ENCODE measurements at places on chromosomes 13 and 19.

DNA sequence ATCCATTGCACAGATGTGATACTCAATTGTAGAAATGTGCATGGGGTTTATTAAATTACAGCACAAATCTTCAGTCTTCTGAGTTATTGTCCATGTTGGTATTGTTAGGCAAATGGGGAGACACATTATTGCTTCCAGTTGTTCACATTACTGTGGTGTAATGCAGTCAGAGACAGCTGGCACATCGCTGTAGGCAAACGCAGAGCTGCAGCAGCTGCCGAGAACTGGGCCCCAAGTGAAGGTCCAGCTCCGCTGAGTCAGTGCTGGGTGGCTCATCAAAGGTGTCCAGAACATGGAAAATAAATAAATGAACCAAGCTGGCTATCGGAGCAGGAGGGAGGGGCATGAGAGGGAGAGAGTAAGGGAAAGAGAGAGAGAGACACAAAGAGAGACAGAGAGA is 299.1 kb upstream of the OBI1 start:
- DNase-seq: no peak

DNA sequence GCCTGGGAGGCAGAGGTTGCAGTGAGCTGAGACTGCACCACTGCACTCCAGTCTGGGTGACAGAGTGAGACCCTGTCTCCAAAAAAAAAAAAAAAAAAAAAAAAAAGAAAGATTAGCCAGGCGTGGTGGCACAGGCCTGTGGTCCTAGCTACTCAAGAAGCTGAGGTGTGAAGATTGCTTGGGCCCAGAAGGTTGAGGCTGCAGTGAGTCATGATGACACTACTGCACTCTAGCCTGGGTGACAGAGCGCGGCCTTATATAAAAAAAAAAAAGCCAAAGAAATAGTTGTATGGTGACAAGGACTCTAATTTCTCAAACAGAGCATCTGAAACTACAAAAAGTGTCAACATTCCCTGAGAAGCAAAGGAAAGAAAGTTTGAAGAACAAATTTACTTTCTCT is 3.4 kb downstream of the PBX4 start:
- DNase-seq: no peak

GRCh38 chr13:97417698-97418097 is 16.3 kb upstream of the RAP2A start:
- DNase-seq: no peak

DNA sequence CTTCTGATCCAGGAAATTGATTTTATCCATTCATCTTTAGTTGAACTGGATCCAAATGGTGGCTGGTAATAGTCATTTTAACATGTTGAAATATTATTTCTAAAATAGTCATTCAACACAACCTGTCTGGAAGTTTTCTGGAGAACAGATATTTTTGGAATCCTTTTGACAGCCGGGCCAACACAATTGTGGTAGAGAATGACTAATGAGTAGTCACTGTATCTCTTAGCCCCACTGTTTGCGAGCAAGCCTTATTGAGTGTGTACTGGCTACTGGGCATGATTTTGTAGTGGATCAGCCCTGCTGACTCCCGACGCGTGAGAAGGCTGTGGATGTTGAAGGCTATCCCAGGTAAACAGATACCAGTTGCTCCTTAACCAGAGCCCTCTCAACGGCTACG is 383.4 kb downstream of the ZNF536 start:
- no peak for DNase-seq

- DNase-seq: no peak
These were observed 9.7 kb upstream of the STRN4 start for GRCh38 chr19:46755853-46756543.

DNA sequence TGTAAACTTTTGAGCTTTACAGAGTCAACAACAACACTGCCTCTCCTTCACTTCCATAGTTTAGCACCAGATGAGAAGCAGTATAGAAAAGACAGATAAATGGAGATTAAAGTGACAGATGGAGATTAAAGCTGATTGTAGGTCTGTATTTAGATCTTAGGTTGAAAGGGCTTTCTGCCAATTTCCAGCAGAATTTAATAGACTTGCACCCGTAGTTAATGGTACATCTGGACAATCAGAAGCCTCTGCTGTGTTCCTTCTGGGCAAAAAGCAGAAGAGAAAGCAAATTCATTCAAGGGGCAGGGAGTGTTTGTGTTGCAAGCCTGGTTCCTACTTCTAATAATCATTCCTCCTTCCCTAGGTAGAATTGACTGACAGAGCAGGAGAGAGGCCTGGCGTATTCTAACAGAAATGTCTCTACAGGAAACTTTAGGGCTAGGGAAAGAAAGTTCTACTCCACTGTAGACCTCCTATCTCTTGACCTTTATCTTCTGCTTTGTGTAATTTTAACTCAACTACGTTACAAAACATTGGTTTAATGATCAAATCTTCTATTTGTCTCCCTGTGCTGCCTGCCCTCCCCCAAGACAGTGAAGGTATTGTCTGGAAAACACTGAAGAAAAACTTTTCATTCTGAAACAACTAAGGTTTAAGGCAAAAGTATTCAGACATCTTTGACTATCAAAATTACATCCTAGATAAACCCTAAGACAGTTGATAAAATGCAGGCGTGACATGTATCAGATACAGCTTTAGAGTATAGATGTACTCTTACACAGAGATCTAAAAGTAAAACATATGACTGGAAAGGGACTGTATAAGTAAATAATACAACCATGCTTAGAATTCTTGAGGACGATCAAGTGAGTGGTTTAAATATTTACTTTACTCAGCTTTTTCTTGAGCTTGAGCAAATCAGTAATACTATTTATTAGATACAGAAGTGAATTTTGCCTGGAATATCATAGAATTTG is 44.4 kb downstream of the GPC6 start:
- no peak for DNase-seq

DNA sequence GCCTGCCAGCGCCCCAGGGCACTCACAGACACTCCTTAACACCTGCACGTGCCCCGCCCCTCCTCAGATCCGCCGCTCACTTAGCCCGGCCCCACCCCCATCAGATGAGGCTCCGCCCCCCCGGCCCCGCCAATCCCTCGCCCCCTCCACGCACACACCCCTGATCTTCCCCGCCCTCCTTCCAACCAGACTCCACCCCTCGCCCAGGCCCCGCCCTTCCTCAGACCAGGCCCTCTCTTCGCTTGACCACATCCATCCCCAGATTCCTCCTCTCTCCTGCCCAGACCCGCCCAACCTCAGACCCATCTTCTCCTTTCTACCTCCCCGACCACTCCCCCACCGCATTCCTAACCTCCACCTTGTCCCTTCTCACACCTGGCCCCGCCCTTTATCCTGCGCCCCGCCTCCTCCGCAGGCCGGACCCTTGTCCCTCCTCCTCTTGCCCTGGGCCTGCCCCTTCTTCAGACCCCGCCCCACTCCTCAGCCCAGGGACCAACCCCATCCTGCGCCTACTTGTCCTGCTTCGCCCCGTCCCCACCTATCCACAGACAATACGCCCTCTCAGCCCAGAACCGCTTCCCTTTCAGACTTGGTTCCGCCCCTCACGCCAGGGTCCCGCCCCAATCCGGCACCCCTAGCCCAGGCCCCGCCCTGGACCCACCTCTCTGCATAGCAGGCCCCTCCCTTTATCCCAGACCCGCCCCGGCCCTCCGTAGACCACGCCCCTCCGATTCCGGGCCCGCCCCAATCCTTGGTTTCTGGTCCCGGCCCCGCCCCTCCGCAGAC is 452 bp upstream of the KLHL26 start:
- peak; percentile 99 for DNase-seq

DNA sequence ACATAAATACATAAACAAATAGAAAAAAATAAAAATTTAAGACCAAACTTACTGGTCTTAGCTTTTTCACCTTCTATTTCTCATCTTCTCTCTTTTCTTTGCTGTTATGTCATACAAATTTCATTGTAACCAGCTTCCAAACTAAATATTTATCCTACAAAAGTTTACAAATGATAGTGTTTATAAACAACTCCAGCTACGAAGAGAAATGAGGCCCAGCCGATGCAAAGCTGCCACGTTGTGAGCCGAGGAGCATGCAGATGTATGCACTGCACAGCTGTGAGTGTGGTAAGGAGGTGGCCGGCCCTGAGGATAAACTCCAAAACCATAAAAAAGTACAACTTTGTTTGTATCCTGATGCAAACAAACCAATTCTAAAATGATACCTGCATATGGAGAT is 642.4 kb upstream of the SGCG start:
- no peak for DNase-seq

- no peak for DNase-seq
These were observed 1261.0 kb upstream of the SLC10A2 start for GRCh38 chr13:104327211-104327610.

DNA sequence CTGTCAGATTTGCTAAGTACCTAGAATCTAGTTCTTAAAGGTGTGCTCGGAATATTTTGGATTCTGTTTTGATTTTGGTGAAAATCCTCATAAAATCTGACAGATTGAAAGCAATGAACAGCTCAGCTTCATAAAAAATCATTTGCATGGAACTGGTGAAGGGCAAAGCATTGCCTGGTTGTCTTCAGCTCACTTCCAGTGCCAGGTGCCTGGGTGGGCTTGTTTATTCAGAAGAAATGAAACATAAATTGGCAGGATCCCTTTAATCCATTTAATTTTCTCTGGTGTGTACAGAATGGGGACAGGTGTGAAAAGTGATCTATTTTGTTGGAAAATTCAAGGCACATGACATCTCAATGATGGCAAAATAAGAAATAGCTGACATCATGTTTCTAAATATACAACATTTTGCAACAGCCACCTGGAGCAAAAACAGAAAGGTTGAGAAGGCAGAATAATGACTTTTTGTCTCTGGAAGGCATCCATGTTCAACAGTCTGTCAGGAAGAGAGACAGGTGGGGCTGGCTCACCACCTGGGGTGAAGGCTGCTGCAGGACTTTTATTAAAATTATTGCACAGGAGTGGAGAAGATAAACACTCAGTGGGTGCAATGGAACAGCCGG is 52.2 kb downstream of the RFC3 start:
- DNase-seq: no peak

DNA sequence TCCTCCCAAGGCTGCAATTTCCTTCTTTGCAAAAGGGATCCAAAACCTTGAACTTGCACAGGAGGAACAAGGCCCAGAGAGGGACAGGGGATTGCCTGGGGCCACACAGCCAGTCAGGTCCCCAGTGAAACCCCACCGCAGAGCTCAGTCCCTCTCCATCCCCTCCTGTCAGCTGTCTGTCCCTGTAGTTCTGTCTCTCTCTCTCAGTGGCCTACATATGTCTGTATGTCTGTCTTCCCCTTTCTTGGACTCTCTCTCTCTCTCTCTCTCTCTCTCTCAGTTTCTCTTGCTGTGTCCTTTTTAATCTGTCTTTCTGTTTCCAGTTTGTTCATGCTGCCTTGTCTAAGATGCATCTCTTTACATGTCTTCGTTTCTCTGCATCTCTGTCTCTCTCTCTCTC is 11.5 kb downstream of the CEACAM19 start:
- DNase-seq: no peak

- no peak for DNase-seq
These were observed 12.1 kb upstream of the KLK14 start for GRCh38 chr19:51094696-51095279.

- no peak for DNase-seq
These were observed 232.2 kb downstream of the TUBA3C start for GRCh38 chr13:18949489-18949761.

GRCh38 chr19:17037184-17037583 is 10.6 kb upstream of the CPAMD8 start:
- DNase-seq: no peak

GRCh38 chr19:8239528-8240273 is 30.5 kb downstream of the CERS4 start:
- no peak for DNase-seq

- no peak for DNase-seq
These were observed 569 bp downstream of the DLEU7 start for GRCh38 chr13:50842990-50843256.

- no peak for DNase-seq
These were observed 110.8 kb downstream of the DLEU7 start for GRCh38 chr13:50732712-50733111.

DNA sequence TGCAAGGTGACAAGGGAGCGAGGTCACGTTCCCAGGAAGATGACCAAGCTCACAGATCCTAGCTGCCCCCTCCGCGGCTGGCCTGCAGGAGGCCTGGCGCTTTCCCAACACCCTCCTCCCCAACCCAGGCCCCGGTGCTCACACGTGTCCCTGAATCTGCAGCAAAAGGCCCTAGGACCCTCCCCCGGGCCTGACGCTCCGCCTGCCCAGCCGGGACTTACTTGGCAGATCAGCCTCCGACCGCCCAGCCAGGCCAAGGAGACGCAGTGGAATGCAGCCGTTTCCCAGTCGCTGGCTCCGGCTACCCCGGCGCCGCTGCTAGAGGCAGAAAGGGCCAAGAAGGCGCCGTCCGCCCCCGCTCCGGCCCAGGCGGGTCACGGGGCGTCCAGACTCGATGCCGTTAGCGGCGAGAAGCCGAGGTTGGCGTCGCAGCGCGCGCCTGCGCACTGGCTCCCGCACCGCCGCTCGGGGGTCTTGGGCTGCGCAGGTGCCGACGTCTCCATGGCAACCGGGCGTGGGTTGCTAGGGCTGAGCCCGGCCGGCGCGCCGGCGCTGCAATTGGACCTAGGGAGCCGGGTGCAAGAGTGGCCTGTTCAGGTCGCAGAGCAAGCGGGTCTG is at the start of gene PNMA8A:
TSS of gene PNMA8A (minus strand) at position 448 of the 618 bp plus-strand sequence. CDS start 528 bp downstream, outside the sequence.
- no peak for DNase-seq
